ENCODE measurements at places on chromosomes 4 and X.

GRCh38 chr4:174674305-174674840 lies 152.1 kb upstream of the HPGD start:
- DNase-seq: no peak

DNA sequence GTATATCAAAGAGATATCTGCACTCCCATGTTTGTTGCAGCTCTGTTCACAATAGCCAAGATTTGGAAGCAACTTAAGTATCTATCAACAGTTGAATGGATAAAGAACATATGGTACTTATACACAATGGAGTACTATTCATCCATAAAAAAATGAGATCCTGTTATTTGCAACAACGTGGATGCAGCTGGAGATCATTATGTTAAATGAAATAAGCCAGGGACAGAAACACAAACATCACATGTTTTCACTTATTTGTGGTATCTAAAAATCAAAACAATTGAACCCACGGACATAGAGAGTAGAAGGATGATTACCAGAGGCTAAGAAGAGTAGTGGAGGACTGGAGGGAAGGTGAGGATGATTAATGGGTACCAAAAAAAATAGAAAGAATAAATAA lies 14.2 kb downstream of the IQCM start:
- DNase-seq: no peak

DNA sequence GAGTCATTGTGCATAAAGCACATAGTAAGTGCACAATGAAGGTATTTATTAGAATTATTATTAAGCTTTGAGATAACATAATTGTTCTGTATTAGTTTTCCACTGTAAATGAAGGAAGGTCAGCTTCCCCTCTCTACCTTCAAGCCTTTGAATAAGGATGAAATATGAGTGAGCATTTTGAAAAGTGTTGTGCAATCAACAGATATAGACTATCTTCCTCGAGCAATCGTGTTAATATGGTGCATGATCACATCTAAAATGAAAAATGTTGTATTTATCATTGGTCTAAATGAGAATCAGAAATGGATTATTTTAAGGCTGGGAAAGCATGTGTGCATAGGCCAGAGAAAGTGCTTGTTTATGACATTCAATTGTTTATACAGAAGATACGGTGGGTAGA lies 1474.6 kb upstream of the TENM3 start:
- no peak for DNase-seq

GRCh38 chrX:6041630-6042029 lies 187.0 kb downstream of the NLGN4X start:
- no peak for DNase-seq

GRCh38 chr4:158530898-158531297 lies 9.2 kb downstream of the RXFP1 start:
- DNase-seq: no peak

- peak; percentile 95 for DNase-seq
Observed at GRCh38 chr4:6974138-6974848, 64.7 kb downstream of the TBC1D14 start.

DNA sequence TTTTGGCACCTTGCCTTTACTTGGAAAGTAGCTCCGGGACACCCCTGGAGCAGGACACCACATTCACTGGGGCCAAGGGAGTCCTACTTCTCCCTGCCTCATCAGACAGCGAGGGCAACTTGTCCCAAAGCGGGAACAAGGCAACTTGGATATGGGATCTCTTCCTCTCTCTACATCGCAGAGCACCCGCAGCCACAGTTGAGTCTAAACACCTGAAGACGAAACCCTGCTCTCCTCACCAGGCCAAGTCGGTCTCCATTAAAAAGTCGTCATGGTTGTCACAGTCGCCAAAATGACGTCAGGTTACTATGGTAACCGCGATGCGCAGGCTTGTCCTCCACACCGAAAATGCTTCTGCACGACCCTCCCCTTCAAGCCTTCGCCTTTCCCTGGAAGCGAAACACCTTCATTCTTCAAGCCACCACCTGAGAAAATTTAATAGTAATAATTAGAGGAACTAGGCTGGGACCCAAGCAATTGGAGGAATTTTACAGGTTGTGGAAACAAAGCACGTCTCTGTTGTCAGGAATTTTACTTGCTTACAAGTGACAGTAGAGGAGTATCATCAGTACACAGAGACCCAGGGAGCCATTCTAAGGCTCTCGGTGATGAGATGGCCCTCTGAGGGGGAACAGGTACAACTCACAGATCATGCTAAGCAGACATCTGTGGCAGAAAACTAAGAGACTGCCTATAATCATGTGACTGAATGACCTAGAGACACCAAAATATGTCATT lies 30.5 kb upstream of the TCEAL4 start:
- no peak for DNase-seq

GRCh38 chr4:104571341-104571740 lies 76.6 kb upstream of the CXXC4 start:
- DNase-seq: peak; percentile 23

DNA sequence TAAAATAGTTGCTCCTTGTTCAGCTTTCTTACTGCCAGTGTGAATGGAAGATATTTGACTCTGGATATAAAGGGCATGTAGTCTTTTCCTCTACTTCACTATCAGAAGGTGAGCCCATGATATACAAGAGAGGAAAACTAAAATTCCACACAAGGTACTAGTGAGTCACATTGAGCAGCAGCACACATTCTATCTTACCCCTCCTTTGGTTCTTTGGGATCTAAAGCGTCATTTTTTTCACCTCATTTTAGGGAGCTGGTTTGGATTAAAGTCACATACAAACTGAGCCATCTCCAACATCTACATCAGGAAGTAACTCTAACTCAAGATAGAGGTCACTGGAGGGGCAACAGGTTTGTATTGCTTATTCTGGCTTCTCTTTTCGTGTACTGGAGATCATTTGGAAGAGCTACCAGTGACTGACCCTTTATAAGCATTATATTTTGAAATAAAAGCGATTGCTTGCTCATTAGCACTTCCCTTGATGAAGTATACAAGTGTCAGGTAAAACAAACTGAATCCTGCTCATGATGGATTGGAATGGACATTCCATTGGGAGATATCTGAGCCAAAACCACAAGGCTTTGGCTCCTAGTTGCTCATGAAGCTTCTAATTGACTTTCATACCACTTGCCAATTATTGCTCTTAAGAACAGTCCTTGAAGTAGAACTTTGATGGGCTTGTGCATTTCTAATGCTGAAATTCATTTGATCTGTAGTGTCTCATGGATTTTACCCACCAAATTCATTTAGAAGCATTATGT lies 124.1 kb downstream of the SPCS3 start:
- no peak for DNase-seq

DNA sequence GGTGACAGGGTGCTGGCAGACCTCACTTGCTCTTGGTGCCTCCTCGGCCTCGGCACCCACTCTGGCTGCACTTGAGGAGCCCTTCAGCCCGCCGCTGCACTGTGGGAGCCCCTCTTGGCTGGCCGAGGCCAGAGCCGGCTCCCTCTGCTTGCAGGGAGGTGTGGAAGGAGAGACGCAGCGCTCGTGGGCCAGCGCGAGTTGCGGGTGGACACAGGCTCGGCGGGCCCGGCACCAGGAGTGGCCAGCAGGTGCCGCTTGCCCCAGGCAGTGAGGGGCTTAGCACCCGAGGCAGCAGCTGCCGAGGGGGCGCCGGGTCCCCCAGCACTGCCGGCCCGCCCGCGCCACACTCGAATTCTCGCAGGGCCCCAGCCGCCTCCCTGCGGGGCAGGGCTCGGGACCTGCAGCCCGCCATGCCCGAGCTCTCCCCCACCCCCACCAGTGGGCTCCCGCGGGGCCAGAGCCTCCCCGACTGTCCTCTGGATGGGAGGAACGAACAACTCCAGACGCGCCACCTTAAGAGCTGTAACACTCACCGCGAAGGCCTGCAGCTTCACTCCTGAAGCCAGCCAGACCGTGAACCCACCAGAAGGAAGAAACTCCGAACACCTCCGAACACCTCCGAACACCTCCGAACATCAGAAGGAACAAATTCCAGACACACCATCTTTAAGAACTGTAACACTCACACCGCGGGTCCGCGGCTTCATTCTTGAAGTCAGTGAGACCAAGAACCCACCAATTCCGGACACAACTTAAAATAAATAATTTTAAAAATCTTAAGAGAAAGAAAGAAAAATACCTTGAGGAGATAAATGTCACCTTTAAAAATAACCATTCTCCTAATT lies 311.1 kb upstream of the SLC7A11 start:
- DNase-seq: no peak

DNA sequence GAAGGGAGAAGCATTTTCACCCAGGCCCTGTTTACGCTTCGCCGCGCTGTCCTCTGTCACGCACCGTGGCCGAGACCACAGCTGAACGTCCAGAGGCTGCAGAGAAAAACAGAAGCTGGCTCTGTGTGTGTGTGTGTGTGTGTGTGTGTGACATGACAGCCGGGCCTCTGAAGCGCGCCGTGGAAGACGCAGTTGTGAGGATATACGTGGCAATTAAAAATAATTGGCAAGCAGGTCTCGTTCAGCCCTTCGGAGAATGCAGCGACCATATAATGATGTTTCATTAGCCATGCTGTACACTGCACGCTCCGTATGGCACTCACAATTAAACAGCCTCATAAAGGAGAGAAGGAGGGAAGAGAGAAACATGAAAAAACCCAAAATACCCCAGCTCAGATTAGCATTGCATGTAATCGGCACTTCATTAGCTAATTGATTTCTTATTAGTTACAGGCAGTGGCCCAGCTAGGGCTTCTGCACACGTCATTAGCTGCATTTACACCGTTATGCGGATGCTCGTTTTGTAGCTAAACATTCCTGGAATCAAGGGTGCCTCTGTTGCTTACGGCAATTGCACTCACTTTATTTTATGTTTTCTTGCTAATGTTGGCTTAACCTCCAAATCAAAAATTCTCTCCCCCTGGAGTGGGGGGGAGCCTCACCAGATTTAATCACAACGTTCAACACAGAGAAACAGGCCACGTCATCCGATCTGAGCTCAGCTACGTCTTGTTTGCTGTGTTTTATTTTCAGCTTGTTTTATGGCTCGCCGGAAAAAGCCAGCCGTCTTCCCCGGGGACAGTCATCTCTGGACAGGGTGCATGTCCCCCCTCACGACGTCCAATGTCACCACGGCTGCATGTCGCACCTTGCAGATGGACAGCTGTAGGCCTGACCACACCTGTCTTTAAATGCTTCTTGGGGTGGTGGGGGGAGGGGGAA lies 74.6 kb upstream of the SHOX start:
- DNase-seq: no peak

GRCh38 chrX:120136840-120137239 lies 21.1 kb upstream of the RHOXF1 start:
- no peak for DNase-seq

DNA sequence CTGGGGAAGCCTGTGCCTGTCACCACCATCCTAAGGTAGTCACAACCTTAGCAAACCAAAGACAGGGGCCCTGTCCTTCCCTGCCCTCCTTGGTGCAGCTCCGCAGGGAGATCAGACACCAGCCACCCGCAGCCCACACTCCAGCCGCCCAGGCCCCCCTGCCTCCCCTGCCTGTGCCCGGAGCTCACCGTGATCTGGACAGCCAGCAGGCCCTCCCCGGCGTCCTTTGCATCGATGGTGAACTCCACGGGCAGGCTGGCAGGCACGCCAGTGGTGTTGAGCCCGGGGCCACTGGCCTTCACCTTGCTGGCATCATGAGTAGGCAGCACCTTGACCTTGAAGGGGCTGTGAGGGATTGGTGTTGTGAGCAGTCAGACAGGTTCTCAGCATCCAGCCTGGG lies 16.4 kb downstream of the FLNA start:
- DNase-seq: no peak

DNA sequence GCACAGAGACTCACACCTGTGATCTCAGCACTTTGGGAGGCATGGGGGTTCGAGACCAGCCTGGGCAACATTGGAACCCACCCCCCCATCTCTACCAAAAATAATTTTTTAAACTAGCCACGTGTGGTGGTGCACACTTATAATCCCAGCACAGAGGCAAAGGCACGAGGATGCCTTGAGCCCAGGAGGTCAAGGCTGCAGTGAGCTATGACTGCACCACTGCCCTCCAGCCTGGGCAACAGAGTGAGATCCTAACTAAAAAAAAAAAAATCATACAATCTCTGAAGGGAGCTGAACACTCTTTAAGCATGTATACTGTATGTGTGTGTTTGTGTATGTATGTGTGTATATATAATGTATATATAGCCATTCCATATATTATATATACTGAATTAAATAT lies 2.5 kb upstream of the PRKX start:
- DNase-seq: no peak

DNA sequence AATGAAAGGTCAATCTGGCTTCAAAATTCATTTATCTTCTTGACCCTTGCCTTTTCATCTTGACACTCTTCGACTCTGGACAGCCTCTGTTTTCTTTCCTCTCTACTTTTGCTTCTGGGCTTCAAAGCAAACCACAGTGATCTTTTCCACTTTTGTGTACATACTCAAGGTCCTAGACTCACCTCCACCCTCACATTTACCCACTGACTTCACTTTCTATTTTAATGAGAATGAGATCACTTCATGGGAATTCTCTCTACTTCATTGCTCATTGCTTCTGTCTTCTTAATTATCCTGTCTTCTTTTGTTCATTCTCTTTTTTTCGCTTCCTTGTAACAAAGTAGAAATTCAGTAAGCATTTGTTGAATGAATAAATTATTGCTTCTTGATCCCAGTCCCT lies 330.1 kb upstream of the HAND2 start:
- DNase-seq: no peak

DNA sequence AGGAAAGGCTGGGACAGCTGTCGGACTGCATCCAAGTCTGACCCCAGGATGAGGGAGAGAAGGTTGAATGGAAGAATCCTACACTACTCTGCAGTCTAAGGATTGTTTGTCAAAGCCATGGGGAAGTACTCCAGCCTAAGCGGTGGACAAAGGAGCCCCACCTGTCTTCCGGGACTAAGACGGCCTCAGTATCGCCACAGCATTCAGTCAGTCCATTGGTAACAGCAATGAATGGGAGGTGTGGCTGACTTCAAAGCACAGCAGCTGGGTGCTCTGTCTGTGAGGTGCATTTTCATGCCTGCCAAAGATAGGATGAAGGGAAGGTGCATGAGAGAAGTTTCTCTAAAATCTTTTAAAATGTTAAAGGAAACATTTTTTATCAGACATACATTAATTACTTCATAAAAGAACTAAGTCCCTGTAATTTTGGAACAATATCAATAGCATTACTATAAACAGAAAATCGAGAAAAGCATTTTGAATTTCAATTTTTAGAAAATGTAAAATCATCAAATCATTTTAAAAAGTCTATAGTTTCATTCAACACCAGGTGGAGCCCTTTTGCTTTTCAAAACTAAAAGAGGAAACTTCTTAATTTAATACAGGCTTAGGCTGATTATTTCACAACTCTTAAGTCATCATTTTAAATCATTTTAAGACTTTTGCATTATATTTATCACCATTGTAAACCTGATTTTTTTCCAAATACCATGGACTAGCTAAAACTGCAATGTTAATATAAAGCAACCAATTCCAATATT lies 27.6 kb upstream of the INTU start:
- DNase-seq: peak; percentile 61
